ENCODE measurements at places on chromosomes 12 and 14. TPM values are rescaled to one million over a fixed set of nuclear protein-coding genes. Genes with fewer than 3 reads are reported as not detected.

GRCh38 chr12:3489057-3489456 lies 1.9 kb upstream of the PRMT8 start:
- no peaks in the 10 kb centered on the region for H3K36me3 ChIP-seq
- peaks cover 84% of the 10 kb centered on the region for H3K27me3 ChIP-seq
- peak overlapping the region; percentile 92 for H3K4me3 ChIP-seq
- H3K27ac ChIP-seq = no peak overlapping the region
- peaks cover 32% of the 10 kb centered on the region for H3K4me1 ChIP-seq

The PARPBP gene
- 31.9 TPM for total RNA-seq

GRCh38 chr12:49346659-49347310 lies at the start of gene DNAJC22:
TSS of gene DNAJC22 (plus strand) at chr12:49346888. CDS start at chr12:49348873, 1,985 bp downstream.
- H3K4me1 ChIP-seq = peaks cover 37% of the 10 kb centered on the region
- no peak for DNase-seq
- H3K27ac ChIP-seq = peak within 1 kb of the TSS; percentile 50
- peaks cover 87% of the 10 kb centered on the region for H3K27me3 ChIP-seq
- peak within 1 kb of the TSS; percentile 74 for H3K4me3 ChIP-seq

DNA sequence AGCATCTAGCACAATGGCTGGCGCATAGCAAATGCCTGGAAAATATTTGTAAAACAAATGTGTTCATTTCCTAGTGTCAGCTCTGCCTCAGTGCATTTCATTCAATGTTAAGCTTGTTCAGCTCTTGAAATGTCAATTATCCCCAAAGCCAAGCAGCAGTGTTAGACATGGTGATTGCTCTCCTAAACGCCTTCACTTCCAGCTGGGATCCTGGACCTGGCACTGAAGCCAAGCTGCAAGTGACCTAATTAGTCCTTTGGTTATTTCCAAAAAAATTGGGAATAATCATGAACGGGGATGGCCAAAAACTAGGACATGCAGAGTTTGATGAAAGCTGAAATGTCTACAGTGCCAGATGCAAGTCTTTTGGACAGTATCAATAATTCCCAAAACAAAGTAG lies 54.9 kb upstream of the MDGA2 start:
- no peaks in the 10 kb centered on the region for H3K36me3 ChIP-seq
- no peak overlapping the region for H3K4me3 ChIP-seq
- peaks cover 21% of the 10 kb centered on the region for H3K4me1 ChIP-seq
- H3K27me3 ChIP-seq = no peaks in the 10 kb centered on the region

DNA sequence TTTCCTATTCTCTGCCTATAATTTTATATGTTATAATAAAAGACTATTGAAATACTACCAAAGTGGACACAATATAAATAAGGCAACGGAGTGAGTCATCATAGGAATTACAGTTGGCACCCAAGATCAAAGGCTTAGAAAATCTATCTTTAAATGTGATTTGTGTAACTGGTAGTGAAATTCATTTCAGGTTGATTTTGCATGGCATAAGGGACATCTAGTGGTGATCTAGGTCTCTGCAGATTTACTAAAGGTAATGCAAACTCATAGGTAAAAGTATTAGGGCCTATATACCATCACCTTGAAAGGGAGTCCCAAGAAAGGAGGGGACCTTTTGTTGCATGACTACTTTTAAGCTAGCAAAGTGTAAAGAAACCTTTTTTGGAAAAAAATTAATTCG lies 527.2 kb downstream of the NRXN3 start:
- H3K4me1 ChIP-seq = peaks cover 5% of the 10 kb centered on the region
- no peaks in the 10 kb centered on the region for H3K27me3 ChIP-seq
- H3K4me3 ChIP-seq = no peak overlapping the region
- no peaks in the 10 kb centered on the region for H3K36me3 ChIP-seq

- H3K36me3 ChIP-seq = no peaks in the 10 kb centered on the region
- peaks cover 4% of the 10 kb centered on the region for H3K4me1 ChIP-seq
- no peak overlapping the region for H3K27ac ChIP-seq
- no peak for DNase-seq
Measured at GRCh38 chr14:57816568-57817284, 49.2 kb downstream of the SLC35F4 start.

DNA sequence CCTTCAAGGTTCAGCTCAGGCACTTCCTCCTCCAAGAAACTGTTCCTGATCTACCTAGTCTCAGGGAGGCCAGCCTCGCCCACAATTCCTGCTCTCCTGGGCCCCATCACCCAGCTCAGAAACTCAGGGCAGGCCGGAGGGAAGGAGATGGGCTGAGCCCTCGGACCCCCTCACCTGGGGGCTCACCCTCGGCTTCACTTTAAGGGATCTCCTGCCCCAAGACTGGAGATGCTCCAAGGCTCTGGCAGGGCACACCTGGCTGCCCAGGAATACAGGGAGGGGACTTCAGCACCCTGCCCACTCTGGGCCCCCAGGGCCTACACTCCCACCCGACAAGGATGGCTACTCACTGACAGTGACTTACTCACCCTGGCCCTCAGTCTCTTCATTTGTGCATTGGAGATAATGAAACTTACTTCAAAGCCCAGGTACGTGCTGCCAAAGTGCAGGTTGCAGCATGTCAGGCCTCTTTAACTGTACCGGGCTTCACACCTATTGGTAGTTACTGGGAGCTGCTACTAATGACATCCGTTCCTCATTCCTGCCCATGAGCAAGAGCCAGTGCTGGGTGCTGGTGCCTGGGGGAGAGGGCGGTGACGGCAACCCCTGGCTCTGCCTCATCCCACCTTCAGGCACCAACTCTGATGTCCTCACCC lies 21.0 kb upstream of the PPP1R13B start:
- no peaks in the 10 kb centered on the region for H3K27me3 ChIP-seq
- H3K27ac ChIP-seq = no peak overlapping the region
- H3K4me1 ChIP-seq = peaks cover 3% of the 10 kb centered on the region
- no peak for DNase-seq

DNA sequence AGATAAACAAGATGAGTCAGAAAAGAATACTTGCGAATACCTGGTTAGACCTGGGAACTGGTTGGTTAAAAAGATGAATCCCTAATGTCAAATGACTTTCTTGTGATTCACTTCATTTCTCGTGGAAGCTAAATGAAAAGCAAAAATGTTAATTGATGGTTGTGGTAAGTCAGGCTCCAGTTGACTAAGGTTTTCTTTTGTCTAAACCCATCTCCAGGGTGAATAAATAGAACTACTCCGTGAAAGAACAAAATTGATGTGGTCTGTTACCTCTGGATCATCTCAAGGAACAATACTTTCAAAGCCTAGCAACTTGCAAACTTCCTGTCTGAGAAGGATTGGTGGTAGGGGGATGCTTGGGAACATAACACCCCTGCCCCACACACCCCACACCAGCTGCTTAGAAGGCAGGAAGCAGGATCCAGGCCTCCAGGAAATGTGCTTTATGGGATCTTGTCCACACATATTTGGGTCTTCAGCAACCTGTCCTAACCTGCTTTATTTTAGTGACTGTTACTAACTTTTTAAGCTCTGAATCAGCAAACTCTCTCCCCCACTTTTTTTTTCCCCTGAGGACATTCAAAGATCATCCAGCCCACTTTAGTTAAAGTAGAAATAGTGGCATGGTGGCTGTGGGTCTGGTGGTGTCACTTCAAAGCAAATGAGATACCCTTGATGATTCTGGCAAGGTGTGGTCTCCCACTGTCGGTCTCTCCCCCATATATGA lies 60.4 kb upstream of the PTHLH start:
- H3K36me3 ChIP-seq = no peaks in the 10 kb centered on the region
- no peaks in the 10 kb centered on the region for H3K4me1 ChIP-seq
- no peaks in the 10 kb centered on the region for H3K27me3 ChIP-seq

The CCER1 gene
- not detected for total RNA-seq

GRCh38 chr12:103840876-103841689 lies at the start of gene NT5DC3:
TSS of gene NT5DC3 (minus strand) at chr12:103841234. CDS start at chr12:103841156, 78 bp downstream.
- peaks cover 25% of the 10 kb centered on the region for H3K4me1 ChIP-seq
- peak within 1 kb of the TSS; percentile 84 for H3K27ac ChIP-seq
- H3K36me3 ChIP-seq = peaks cover 5% of the 10 kb centered on the region
- peak within 1 kb of the TSS; percentile 99 for H3K4me3 ChIP-seq
- H3K27me3 ChIP-seq = peaks cover 16% of the 10 kb centered on the region

The SRP54 gene
- 43.1 TPM for total RNA-seq

- peaks cover 11% of the 10 kb centered on the region for H3K27me3 ChIP-seq
- no peak overlapping the region for H3K27ac ChIP-seq
- no peak for DNase-seq
- no peak overlapping the region for H3K4me3 ChIP-seq
- no peaks in the 10 kb centered on the region for H3K36me3 ChIP-seq
Measured at GRCh38 chr12:118436986-118437385, 60.6 kb downstream of the SUDS3 start.

DNA sequence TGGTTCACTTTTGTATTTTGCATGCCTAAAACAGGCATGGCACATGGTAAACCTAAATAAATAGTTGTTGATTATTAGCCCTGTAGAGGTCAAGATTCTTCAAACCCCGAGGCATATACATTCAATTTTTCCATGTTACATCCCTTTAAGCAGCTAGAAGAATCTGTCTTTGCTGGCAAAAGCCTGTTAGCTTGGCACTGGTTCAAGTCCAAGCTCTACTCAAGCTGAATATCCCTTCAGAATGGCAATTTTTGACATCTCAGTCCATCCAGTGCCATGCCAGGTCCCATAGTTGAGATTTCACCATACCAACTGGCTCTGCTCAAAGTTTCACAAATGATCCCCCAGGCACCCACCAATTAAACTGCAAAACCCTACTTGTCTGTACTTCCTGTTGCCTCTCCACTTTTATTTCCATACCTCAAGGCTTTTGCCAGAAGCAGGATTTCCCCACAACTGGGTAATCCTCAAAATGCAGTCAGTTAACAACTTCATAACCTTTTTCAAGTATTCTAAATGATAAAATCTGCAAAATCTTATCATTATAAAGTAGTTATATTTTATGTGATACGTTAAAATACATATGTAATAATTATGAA lies 9.0 kb upstream of the DCN start:
- H3K36me3 ChIP-seq = peaks cover 3% of the 10 kb centered on the region
- peaks cover 21% of the 10 kb centered on the region for H3K4me1 ChIP-seq
- H3K27me3 ChIP-seq = no peaks in the 10 kb centered on the region
- DNase-seq = no peak
- H3K4me3 ChIP-seq = no peak overlapping the region
- no peak overlapping the region for H3K27ac ChIP-seq

DNA sequence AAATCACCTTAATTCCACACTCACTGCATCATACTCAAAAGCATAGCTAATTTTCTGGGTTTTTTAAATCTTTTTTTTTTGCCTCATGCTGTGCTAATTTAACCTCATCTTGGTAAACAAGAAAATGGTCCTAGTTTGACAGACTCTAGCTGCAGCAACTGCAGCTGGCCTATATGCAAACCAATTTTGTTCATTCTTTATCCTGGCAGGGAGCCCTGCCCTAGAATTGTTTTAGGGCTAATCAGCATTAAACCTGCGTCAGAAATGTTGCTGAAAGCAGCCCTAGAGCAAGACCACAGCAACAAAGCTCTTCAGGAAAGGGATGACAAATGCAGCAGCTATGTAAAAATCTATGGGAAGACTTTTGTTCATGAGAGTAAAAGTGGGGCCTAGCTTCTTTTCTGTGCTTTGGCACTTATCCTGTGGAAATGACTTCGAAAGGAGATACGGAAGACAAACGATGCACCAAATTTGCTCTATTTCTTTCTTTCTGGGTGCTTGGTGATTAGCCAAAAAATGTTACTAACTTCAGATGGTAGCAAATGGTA lies 72.2 kb downstream of the DENND5B start:
- H3K4me3 ChIP-seq = no peak overlapping the region
- no peaks in the 10 kb centered on the region for H3K36me3 ChIP-seq
- DNase-seq = no peak
- H3K27me3 ChIP-seq = no peaks in the 10 kb centered on the region
- peak overlapping the region; percentile 69 for H3K27ac ChIP-seq
- peaks cover 27% of the 10 kb centered on the region for H3K4me1 ChIP-seq

- H3K4me1 ChIP-seq = no peaks in the 10 kb centered on the region
- H3K27ac ChIP-seq = no peak overlapping the region
- no peaks in the 10 kb centered on the region for H3K36me3 ChIP-seq
- no peaks in the 10 kb centered on the region for H3K27me3 ChIP-seq
- H3K4me3 ChIP-seq = no peak overlapping the region
Measured at GRCh38 chr12:118544569-118544968, 168.2 kb downstream of the SUDS3 start.

DNA sequence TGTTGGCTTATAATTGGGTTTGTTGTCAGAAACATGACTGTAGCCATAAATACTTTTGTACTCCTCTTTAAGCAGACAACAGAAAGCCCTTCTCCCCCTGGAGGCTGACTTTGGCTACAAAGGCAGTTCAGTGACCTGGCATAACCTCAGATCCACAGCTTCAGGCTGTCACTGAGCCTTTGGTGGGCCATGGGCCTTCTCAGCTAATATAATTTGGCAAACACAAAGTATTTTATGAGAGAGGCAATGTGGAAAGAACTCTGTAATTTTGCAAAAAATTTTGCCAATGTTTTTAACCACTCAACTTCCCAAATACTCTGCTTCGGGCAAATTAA lies 15.5 kb upstream of the MGP start:
- no peaks in the 10 kb centered on the region for H3K27me3 ChIP-seq
- peaks cover 17% of the 10 kb centered on the region for H3K4me1 ChIP-seq
- no peaks in the 10 kb centered on the region for H3K36me3 ChIP-seq
- no peak for DNase-seq
- H3K27ac ChIP-seq = no peak overlapping the region

The LTB4R2 gene
- total RNA-seq = 9.4 TPM

GRCh38 chr14:65103150-65103760 lies 938 bp upstream of the MAX start:
- peaks cover 24% of the 10 kb centered on the region for H3K4me1 ChIP-seq
- H3K36me3 ChIP-seq = peaks cover 6% of the 10 kb centered on the region
- peak overlapping the region; percentile 98 for H3K4me3 ChIP-seq
- peak overlapping the region; percentile 91 for H3K27ac ChIP-seq
- no peak for DNase-seq
- no peaks in the 10 kb centered on the region for H3K27me3 ChIP-seq

- H3K27ac ChIP-seq = no peak overlapping the region
- peaks cover 52% of the 10 kb centered on the region for H3K27me3 ChIP-seq
Measured at GRCh38 chr12:132290203-132290540, 39.2 kb downstream of the GALNT9 start.

DNA sequence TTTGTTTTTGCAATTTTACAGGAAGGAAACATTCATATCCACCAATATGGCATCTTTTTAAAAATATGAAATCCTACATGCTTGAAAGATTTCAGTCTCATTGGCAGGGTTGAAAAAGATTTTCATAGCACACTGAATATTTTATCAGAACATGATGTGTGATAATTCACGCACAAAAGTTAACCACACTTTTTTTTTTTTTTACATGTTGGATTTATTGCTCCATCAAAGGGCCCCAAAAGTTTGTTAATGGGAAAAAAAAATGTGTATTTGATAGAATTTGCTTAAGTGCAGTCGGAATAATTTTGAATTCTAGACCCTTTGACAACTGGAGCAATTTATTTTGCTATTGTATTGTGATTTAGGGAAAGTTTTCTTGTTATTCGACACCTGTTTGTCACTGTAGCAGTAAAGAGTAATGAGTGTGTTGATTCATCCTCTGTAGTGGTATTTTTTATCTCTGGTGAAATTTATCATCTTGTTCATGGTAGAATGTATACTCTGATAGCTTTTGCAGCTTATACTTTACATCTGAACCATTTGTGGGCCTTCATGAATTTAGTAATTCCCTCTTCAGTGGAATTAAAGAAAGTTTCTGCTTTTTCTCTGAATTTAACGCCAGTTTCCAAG lies 1.1 kb downstream of the EML1 start:
- H3K4me1 ChIP-seq = peaks cover 31% of the 10 kb centered on the region
- peaks cover 6% of the 10 kb centered on the region for H3K36me3 ChIP-seq

Data from neural crest cell (in vitro differentiated cells).